ENCODE measurements at places on chromosomes 13 and 19.

DNA sequence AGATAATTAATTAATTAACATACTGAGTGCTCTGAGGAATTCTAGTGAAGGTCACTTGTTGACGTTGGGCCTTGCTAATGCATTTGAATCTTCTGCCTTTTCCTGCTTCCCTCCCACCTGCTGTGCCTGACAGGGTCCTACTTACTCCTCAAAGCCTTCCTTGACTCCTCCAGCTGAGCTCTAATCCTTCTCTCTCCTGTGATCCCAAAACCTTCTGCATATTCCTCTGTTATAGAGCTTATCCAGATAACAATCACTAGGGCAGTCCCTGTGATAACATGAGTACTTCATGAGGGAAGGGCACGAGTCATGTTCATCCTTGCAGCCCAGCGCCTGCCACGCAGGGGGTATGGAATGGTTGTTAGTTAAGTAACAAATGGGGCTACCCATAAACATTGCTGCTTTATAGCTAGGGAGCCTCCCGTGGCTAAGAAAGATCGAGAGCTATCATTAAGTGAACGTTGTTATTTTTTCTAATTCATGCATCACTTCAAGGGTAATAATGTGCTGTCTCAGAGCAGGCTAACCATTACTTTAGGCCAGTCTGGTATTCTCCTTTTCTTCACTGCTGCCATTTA is 19.1 kb upstream of the SPATA13 start:
- no peak for DNase-seq

- DNase-seq: no peak
Observed at GRCh38 chr13:41613471-41613870, 156.1 kb downstream of the RGCC start.

DNA sequence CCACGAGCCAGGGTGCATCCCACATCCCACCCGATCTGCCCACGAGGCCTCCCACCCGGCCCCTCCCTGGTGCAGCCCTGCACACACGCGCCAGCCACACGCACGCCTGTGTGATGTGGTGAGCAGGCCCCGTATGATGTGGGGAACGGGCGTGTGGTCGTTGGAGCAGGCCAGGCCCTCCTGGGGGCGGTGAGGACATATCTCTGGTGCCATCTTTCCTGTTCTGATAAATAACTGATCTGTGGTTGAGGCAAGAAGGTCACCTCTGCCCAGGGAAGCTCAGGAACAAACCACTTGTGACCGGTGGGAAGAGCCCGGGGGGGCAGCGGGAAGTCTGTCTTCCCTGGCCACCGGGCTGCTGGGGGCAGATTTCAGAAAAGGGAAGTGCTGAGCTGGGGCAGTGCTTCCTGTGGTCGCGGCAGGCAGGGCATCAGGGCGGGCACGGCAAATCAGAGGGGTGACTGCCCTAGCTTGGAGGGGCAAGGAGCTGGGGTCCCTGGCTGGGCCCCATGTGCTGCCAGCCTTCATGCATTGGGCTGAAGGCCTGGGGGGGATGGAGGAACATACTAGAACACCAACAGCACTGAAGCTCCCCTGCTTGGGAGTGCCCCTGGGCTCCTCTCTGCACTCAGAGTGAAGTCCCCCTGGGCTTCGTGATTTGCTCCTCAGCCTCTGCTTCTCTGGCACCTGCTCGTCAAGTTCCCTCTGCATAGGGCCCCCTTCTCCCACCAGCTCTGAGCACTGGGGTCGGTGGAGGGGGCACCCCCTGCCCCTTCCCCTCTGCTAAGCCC is 35.2 kb upstream of the SLC7A10 start:
- no peak for DNase-seq

DNA sequence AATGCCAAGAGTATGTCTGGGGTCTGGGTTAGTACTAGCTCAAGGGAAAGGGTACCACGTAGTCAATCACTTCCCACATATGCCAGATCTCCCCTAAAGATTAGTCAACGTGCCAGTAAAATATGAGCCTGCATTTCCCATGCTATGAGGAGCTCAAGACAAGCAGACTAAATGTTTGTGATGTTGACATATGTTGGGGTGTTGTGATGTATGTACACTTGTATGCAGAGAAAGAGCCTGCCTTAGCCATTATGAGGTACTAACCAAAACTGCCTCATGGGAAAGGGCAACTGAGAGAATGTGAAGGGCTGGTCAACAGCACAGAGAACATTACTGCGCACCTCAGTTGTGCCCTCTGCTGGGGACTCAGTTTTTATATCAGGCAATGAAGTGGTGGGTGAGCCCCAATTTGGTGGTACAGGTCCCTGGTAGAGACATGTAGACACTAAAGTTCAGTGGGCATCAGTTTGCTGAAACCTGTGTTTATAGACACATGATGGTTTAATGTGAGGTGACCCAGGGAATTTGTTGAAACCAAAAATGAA is 287.0 kb downstream of the DCT start:
- DNase-seq: no peak

DNA sequence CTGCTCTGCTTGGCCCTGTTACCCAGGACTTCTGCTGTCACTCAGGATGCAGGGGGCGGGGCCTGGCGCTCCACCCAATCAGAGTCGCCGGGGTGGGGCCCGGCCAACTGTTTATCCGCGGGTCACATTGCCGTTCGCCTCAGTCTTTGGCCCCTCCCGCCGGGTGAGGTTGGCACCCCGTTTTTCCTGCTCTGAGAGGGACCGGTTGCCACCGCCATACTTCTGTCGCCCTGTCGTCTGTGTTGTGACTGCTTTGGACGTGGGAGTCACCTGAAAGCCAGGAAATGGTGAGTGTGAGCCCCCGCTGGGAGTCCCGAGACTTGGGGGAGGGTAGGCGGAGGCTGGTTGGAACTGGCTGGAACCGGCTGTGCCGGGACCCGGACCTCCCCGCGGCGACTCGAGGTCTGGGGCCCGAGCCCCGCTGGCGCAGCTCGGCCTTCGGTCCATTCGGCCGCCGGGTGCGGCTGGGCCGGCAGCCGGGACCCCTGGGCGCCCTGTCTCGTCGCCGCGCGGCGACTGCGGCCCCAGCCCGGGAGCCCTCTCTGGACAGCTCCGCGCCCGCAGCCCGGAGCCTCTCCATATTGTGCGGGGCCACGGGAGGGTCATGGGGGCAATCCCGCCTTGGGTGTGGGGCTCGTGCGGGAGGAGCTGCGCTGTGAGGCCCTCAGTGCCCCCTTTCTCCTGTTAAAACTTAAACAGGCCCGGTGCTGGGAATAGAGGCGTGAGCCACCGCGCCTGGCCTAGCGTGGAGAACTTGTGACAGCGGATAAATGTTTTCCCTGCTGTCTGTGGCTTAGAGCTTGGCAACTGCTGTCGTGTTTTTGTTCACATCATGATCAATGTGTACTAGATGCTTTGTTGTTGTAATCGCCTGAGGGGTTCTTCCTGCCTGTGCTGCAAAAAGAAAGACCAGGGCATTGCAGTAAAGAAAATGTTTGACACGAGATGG is at the start of gene ZNF844:
ZNF844 (plus strand) TSS at position 142 of the 949 bp plus-strand sequence; CDS start at position 285, 143 bp downstream.
- peak; percentile 35 for DNase-seq

DNA sequence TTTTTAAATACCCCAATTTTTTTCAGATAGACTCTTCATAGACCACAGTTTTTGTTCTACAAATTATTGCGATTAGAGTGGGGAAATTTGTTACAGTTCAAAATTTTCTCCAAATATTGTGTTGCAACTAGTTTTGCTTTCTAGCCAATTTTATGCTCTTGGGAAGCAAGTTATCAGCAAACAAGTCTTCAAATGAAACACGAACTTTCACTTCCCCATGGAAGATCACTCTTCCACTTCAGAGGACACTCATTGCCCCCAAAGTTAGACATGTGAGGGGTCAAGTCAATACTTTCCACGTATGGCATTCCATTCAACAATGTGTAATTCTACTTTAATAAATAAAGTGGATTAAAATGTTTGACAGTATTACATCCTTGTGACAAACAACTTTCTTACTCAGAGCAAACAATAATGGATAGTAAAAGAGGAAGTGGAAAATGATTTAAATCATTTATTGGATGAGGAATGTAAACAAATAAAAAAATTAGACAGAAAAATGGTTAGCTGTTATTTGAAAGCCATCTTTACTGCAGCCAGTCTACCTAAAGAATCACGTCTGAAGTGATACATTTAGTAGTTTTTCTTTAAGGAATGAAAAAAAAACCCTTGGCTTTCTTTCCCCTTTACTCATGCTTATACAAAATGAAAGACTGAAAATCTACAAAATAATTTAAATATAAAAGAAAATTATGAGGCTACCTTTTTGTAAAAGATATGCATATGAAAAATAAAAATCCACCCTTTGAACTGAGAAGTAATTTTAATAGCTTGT is 41.2 kb upstream of the TNFSF11 start:
- no peak for DNase-seq

DNA sequence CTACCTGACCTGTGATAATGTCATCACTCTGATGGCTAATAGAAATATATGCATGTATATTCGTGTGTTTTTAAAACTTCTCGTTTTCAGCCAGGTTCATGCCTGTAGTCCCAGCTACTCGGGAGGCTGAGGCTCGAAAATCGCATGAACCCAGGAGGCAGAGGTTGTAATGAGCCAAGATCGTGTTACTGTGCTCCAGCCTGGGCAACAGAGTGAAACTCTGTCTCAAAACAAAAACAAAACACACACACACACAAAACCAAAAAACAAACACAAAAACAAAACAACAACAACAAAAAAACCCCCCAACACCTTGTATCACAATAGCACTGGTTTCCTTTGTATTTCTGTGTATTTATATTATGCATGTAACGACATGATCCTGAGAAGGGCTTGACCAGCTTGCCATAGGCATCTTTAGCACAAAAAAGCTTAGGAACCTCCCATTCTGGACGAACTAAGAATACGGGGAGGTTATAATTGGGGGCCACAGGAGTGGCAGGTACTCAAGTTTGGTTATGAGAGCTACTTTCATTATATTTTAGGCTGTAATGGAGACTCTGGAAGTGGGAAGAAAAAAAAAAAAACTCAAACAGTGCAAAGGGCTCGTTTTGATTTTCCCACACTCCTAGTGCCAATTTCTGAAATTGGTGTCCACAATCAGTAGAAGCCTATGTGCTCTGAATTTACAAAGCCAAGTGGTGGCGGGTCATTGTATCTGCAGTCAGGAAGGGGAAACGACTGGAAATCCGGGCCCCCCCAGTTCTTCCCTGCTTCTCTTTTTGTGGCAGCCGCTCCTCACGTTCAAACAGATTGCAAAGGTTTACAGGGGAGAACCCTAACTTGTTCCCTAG is 1.2 kb upstream of the ACP7 start:
- DNase-seq: no peak

DNA sequence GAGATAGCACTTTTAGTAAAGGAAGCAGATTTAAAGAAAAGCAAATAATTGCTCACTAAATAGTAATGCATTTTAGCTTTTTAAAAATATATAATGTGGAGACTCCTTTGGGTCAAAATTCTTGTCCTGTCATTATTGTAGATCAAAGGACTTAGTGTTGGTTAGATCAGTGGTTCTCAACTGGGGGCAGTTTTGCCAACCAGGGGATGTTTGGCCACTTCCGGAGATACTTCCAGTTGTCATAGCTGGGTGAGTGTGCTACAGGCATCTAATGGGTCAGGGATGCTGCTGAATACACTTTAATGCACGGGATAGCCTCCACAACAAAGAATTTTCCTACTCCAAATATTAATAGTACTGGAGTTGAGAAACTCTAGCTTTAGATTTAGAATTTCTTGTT is 126.8 kb downstream of the LMO7 start:
- no peak for DNase-seq

DNA sequence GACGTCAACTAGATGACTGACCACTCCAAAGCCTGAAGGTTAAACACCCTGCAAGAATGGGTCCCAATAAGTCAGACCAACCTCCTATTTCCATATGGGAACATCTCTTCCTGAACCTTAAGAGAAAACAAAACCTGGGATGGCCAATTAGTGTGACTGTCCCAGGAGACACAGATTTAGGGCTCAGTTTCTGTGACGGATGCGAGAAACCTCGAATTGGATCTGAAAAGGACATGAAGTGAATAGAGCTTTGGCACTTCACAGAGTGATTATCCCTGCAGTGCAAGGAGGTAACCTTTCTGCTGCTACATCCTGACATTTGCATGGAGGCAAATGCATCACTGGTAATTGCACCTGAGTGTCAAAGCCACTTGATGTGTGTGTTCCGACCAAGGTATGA is 442.2 kb upstream of the KLF12 start:
- DNase-seq: no peak
